GM03348 (cell line): ENCODE measurements at places on chromosomes 5 and 9.

- peak; percentile 41 for DNase-seq
Measured at GRCh38 chr9:112341730-112342129, 8.3 kb upstream of the PTBP3 start.

DNA sequence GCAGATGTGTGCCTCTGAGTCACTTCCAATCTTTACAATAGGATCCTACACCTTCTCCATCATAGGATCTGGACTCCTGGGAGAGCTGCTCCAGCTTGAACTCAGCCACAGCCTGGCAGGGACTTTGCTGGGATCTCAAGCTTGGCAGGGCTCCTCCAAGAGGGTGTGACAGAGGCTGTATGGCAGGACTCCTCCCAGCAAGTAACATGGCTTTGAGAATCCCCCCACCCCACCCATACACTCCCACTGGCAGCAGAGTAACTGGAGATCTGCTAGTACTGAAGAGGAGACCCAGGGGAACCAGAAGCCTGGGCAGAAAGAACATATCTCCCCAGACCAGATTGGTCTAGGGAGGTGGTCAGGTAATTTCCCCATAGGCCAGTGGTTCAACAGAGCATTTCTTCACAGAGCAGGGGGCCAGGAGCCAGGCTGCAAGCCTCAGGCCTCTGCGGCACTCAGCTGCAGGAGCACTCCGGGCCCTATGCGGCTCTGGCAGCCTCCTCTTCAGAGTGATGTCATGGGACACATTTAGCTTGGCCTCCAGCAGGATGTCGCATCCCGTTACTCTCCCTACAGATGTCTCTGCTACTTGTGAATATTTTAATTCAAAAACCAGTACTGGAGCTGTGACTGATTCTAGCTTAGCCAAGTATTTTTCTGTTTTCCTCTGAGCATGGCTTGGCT is 1.7 kb upstream of the ACSL6 start:
- no peak for DNase-seq

- DNase-seq, result peak; percentile 39
Measured at GRCh38 chr9:21252721-21253547, 13.1 kb upstream of the IFNA14 start.

DNA sequence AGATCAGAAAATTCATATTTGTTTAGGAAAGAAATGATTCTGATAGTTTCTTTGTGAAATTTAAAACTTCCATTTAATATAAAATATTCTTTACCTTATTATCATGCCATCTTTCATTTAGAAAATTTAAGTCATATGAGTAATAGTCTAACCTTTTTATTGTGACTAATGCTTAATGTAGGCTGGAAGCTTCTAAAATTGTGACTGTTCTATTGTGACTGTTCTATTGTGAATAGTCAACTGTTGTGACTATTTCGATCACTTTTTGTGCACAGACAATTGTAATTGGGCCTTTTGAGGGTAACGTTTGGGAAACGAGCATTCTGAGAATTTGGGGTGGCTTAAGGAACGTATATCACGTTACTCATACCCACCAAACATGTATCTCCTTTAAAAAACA is 100.0 kb downstream of the PARP8 start:
- DNase-seq, result no peak

DNA sequence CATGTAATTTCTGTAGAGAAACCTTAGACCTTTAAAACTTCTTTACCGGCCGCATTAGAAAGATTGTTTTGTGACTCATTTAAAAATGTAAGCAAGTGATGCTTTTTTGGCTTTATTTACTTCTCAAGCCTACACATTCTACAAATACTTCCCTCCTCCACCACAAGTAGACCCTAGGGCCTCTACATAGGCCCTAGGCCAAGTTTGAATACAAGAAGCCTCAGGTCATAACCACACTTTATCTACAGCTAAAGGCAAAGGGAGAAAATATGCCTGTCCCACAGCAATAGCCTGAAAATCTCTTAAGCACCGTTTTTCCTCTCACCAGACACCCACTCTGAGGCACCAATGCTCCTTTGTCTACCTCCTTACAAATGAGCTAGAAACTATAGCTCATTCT is 53.9 kb downstream of the CSNK1A1 start:
- DNase-seq, result peak; percentile 78

DNA sequence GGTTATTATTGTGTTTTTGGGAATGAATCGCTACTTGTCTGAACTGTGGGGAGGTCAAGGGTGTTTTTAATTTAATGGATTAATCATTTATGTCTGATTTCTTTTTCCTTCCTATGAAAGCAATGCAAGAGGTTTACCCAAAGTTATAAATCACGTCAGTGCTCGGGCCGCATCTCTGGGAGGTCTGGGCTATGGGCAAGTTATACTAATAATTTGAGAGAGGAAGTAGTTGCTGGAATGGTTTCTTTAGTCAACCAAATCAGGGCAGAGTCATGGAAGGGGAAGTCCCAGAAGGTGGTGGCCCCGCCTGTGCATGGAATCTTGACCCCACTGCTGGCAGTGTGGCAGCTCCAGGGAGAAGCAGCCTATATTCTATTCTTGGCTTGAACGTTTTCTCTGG is 180.2 kb downstream of the HSPA4 start:
- no peak for DNase-seq

- no peak for DNase-seq
Measured at GRCh38 chr5:119313658-119314605, 41.9 kb upstream of the TNFAIP8 start.

DNA sequence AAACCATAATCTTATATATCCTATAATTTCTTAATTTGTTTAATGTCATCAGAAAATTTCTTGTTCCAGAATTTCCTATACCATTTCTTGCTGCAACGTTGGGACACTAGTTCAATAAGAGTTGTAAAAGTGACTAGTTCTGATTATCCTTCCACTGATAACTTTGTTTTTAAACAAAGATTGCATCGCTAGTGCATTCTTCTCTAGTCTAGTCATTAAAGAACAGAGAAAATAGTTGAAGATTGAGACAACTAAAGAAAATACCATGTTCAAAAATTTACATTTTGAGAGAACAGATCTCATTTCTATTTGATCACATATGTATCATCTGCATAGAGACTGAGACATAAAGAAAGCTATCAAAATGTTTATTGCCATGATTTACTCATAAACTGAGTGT is 1888.2 kb downstream of the EFNA5 start:
- no peak for DNase-seq
